ENCODE measurements at places on chromosomes 3 and 15.

DNA sequence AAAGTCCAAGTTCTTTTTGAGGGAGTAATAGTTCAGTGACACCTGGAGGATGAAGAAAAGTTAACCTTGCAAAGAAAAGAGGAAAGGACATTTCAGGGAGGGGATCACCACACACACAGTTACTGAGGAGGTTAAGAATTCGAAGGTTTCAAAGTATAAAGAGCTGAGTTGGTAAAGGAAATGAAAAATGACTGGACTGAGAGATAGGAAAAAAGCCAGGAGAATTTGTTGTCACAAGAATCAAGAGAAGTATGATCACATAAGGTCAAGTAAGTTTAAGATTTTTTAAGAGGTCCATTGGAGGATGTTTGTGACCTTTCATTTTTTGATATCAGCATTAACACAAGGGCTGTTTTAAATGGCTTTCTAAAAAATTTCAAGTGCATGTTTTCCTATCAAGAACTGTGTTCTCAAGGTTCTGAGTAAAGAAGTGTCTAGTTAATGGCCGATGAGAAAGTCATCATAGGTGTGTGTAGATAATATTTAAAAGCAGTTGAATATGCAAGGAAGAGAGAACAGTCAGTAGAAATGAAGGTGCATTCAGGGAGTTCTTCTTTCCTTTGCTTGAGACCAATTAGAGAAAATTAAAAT is 189.2 kb upstream of the RBMS3 start:
- DNase-seq = no peak

- DNase-seq = no peak
Observed at GRCh38 chr3:5212628-5213573, 25.4 kb downstream of the EDEM1 start.

DNA sequence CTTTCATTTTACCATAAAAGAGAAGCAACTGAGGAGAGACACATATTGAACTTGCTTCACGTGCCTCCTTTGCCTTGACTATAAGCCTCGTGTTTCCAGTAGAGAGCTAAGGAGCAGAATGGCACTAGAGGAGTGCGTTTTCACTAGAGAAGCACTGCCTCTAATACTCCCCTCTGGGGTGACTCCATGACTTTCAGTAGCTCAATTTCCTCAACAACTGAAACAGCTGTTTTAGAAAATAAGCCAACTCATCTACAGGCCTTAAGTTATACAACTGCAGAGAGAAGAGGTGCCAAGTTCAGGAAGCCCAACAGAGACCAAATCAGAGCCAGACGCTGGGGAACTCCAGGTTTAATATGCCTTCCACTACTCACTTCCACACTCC is 1.9 kb downstream of the UBP1 start:
- DNase-seq = no peak

GRCh38 chr3:146892041-146892440 is 286.9 kb upstream of the PLSCR5 start:
- no peak for DNase-seq

DNA sequence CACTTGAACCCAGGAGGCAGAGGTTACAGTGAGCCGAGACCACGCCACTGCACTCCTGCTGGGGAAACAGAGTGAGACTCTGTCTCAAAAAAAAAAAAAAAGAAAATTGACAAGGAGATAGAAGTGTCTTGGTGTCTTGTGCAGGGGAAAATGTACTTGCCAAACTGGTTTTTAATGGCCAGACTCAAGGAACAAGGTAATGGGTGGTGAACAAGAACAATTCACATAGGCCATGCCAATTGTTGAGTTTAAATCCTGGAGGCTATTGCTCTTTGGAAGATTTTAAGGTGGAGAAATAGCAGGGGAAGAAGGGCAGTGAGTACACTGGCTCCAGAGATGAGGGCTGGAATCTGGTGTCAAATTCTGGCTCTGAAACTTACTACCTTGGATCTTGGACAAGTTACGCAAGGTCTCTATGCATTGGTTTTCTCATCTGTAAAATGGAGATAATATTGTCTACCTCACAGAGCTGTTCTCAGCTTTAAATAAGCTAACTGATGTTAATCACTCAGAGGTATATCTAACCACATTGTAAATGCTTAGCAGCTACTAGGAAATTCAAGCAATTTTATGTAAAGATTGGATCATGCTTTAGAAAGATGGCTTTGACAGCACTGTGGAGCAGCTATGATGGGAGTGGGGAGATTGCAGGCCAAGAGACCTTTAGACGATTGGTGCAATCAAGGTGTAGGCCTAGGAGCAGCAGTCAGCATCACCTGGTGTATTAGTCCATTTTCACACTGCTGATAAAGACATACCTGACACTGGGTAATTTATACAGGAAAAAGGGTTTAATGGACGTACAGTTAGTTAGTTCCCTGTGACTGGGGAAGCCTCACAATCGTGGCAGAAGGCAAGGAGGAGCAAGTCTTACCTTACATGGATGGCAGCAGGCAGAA is 78.3 kb downstream of the B3GALNT1 start:
- DNase-seq = no peak

DNA sequence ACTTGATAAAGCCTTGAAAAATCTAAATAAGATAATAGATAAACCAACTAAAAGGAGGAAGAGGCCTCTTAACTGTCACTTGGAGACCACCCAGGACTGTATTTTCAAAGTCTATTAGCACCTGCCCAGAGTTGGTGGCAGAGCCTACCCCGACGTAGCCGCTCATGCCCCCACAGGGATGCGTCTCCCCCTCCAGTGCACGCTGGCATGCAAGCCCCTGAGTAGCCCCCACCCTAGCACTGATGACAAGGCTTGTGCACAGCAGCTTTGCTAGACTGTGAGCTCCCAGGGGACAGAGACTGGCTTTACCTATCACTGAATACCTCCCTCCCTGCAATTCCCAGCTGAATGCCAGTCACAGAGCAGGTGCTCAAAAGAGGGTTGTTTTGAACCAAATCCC is 54.1 kb upstream of the HES1 start:
- DNase-seq = no peak

DNA sequence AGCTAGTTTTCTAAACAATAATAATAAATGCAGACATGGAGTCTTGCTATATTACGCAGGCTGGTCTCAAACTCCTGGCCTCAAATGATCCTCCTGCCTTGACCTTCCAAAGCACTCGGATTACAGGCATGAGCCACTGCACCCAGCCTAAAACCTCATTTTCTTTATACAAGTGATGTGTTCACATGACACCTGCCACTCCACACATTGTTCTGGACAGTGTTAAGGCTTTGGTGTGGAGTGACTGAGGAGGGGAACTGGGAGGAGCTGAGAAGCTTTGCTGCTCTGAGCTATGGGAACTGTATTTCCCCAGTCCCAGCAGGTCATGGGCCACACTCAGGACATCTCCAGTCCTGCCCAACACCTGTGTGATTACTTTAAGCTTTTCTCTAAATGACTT is 380.0 kb downstream of the LRTM1 start:
- no peak for DNase-seq

- DNase-seq = no peak
Observed at GRCh38 chr3:128285967-128286321, 132.7 kb downstream of the EEFSEC start.

DNA sequence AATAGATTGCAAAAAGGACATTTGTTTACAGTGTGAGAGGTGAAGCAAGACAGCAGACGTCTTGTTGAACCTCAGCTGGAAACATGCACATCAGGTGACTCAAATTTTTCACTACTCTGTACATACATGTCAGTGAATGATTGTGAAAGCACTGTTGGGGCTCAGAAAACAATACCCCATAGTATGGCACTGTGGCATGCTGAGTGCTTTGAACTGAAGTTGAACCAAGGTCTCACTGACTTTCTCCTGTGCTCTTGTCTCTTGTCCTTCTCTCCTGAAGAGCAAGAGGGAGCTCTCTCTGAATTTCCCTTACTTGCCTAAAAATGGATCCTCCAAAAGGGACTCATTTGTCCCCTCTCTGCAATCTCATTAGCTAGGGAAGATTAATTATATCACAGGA is 24.5 kb upstream of the NEDD4 start:
- no peak for DNase-seq

DNA sequence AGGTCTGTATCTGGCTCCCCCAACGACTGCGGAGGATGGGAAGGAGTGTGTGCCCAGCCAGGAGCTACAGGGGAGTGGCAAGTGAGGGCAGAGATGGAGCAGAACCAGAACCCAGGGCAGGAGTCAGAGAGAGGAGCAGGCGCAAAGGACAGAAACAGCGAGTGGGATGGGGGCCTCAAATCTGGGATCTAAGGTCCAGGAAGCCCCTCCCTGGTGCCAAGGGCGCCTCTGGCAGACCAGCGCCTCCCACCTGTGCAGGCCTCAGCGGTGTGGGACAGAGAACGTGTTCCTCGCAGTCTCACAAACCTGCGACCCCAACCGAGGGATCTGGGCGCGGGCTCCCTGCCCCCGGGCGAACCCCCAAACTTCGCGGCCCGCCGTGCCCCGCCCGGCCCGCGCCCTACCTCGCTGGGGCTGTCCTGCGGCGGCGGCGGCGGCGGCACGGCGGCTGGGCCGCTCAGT is 301 bp downstream of the PCBP4 start:
- DNase-seq = no peak

DNA sequence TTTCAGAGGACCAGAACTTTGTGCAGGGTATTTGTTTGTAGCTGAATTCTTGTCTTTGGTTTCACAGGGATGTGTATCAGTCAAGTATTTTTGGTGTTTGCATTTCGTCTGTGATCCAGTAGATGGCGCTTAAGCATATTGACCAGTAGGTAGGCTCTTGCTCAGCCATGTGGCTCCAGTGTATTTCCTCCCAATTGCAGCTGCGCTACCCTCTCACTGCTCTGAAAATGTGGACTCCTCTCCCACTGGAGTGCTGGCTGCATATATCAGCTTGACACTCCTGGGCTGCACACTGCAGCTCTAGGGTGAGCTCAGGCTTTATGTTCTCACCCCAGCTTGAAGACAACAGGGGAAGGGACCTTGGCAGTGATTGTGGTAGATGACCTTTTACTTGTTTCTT is 1264.3 kb upstream of the ALCAM start:
- DNase-seq = no peak

GRCh38 chr15:85756411-85757072 is 38.2 kb downstream of the KLHL25 start:
- no peak for DNase-seq

- no peak for DNase-seq
Observed at GRCh38 chr3:152209060-152209459, 59.7 kb upstream of the MBNL1 start.

DNA sequence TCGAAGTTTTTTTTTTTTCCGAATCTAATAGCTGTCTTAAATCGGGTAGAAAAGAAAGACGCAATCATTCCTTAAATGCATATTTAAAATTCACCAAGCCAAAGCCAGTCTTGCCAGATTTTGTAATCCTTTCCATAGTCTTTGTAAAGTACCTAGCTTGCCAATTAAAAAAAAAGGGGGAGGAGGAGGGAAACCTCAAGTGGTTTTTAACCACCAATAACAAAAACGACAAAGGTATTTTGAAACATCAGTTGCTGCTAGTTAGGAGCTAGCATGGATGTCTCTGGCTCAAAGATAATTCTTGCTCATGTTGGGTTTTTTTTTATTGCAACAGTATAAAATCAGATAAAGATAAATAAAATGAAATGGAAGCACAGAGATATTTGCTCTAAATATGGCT is 187.9 kb downstream of the MECOM start:
- no peak for DNase-seq

GRCh38 chr15:75532413-75533250 is 46.5 kb downstream of the PTPN9 start:
- no peak for DNase-seq

DNA sequence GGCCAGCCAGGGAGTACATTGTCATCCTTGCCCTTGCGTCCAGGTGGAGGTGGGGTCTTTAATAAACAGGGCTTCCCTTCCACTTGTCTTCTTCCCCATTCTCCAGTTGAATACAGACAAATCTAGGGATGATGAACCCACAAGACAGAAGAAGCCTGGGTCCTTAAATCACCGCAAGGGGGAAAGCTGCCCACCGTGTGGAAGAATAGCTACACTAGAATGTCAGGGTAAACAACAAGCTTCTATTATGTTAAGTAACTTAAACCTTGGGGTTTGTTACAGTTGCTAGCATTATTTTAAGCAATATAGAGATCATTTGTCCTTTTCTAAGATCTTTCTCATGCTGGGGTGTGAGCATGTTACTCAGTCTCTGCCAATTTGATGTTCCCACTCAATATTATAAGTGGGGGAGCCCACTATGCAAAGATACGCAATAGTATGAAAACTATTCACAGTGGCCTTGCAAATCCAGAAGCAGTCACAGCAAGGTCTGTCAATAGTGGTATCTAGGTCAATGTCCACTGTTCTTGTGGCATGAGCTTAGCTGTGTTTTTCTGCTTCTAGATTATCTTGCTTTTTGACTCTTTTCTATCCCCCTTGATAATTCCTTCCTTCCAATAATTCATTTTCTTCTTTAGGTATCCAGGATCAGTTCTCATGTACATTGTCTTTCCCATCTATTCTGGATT is 12.0 kb upstream of the PCCB start:
- no peak for DNase-seq

GRCh38 chr15:38696109-38696727 is 131.6 kb upstream of the RASGRP1 start:
- DNase-seq = peak; percentile 53

GRCh38 chr3:150005243-150006112 is 34.8 kb upstream of the PFN2 start:
- DNase-seq = no peak

- DNase-seq = no peak
Observed at GRCh38 chr15:99443056-99443756, 122.6 kb upstream of the MEF2A start.

DNA sequence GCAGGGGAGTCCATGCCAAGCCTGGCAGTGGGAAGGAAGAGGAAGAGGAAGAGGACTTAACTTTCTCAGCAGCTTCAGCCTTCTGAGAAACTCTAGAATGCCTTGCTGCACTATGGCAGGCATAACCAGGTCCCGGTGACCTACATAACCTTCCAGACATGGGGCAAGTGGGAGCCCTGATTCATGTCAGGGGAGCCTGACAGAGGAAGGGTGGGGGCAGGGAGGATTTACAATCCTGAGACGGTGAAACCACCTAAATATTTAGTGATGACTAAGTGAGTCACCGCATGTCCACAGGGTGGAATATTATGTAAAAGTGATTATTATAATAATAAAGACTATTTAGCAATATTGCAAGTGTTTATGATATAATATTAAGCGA is 46.7 kb downstream of the AMOTL2 start:
- DNase-seq = no peak

Data from stimulated activated naive CD8-positive, alpha-beta T cell treated with anti-CD3 and anti-CD28 coated beads, Interleukin-15, amount 100 ng/mL, for 72 hours (primary cell).